NCI-H1105 treated with DMSO at 0.1 percent for 48 hours (cell line): ENCODE measurements at places on chromosomes 12 and 14.

DNA sequence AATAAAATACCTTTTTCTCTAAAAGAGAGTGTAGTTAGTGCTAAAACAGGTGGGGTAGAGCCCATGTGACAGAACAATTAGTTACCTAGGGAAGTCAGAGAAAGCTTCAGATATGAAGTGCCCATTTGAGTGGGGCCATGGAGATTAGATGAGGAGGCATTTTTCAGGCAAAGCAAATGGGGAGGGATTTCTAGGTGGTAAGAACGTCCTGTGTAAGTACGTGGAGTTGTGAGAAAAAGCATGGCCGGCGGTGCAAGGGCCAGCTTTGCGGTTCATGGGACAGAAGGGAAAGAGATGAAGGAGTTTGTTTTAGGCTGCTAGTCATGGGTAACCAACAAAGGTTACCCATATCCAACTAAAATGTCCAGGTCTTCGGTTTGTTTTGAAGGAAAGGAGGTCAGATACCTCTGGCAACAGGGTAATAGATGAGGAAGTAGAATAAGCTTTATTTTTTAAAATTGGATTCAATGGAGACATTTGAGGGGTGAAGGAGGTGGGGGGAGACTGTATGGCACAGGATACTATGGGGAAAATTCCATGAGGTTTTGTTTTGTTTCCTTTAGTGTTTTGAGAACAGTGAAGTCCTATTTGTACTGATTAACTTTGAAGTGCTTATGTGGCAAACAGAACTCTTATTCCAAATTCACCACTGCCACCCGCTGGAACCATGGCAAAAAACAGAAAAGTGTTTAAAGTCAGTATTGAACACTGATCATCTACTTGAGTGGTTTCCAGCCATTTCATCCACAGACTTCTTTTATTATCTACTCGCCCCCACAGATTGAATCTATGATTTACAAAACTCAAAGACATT, 10.0 kb upstream of the SNRPF start:
- peak; percentile 66 for DNase-seq

GRCh38 chr14:59046746-59047145, 141.7 kb upstream of the DAAM1 start:
- no peak for DNase-seq

- no peak for DNase-seq
Measured at GRCh38 chr14:75258079-75258802, 20.4 kb upstream of the FOS start.

DNA sequence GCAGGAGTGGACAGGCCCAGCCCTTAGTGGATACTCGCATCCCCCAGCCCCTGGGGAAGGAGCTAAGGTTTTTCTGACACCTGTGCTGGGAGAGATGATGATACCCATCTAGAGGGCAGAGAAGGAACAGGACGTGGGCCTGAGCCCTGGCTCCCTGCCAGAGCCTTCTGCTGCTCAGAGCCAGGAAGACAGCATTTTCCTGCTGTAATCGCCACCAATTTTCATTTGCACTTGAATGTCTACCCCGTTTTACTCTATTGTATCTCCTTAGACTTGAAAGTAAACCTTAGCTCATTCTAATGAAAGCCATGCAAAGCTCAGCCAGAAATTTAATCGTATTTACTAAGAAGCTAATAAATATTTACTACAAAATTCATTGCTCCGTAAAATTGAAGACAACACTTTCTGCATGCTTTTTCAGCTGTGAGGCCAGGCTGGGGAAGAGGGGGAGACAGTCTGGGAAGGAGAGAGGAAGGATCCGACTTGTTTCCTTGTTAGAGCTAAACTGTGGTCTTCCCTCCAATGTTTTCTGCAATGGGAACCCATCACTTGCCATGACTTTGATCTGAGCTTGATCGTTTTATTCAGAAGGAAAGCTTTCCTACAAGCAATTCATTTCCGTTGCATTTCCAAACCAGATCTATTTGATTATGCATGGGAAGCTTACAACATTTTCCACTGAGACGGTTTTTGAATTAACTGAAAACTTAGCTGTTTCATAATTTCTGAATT, 17.6 kb upstream of the TRAF3 start:
- DNase-seq: no peak

- peak; percentile 47 for DNase-seq
Measured at GRCh38 chr12:58081488-58081887, 140.1 kb downstream of the ATP23 start.

DNA sequence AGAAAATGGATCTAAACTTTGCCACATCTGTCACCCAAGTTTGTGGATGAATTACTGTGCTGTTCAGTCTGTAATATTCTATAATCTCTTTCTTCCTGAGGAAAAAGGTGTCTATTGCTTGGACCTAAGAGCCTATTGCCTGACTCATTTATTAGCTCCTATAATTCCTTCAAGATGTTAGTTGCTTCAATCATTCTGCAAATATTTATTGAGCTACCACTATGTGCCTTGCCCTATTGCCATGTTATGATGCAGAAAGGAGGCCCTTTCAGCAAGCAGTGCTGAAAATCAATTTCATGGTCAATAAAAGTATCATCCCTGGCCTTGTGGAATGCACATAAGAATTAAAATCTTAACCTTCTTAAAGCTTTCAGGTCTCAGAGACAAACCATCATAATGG, 113.6 kb downstream of the CCER1 start:
- DNase-seq: no peak

GRCh38 chr14:105856676-105857219, 330.4 kb downstream of the TMEM121 start:
- DNase-seq: no peak

DNA sequence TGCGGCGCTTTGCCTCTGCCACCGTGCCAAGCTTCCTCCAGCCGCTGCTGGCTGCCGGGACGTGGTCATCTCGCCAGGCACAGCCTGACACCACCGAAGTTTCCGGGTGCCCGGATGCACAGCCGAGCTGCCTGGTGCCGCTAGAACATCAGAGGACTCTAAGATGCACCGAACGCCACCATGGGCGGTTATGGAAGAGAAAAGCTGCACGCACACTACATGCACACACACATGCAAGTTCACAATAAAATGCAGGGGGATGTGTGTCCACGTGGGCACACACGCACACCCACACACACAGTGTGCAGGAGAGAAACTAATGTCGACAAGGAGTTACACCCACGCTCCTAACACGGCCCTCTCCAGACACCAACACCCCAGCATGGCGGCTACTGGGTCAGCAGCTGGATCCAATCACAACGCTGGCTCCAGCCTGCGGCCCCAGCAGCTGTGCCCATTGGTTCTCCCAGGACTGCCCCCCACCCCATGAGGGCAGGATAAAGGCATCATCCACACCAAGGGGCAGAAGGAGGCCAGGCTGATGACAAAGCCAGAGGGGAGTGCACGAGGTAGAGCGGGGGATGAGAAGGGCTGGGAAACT, 82.7 kb downstream of the BCL11B start:
- no peak for DNase-seq

DNA sequence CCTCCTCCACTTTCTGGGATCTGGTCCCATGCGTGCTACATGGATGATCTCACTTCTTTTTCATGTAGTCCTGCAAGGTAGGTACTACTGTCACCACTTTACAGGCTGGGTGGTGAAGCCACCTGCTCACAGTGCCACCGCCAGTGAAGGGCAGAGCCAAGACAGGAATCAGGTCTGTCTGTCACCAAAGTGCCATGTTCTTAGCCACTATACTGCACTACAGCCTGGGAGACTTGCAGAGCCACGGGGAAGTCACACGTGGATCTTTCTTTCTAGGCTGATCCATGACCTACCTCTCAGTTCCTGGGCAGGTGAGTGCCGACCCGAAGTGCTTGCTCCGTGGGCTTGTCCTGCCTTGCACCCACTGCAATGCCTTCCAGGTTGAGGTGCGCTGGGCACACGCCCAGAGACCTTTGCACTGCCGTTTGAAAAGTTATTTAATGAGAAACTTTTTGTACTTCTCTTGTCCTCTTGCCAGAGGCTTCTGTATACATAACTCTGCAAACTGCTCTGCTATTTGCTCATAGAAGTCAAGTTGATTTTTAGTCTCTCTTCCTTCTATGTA, 19.7 kb upstream of the CLMN start:
- no peak for DNase-seq

- DNase-seq: no peak
Measured at GRCh38 chr12:22879203-22879602, 254.2 kb downstream of the ETNK1 start.

DNA sequence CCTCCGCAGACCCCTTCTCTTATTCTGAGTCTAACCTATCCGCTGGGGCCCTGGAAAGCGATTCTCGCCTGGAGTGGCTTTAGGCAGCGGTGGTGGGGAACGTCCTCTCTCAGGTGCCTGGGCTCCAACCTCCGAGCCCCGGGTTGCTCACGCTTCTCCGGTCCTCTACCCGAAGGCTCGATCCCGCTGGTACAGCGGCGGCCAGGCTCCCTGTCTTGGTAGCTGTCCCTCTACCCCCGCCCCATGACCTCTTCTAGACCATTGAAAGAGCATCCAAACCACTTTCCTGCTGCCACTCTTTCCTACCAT, 505 bp upstream of the HEBP1 start:
- DNase-seq: peak; percentile 75

DNA sequence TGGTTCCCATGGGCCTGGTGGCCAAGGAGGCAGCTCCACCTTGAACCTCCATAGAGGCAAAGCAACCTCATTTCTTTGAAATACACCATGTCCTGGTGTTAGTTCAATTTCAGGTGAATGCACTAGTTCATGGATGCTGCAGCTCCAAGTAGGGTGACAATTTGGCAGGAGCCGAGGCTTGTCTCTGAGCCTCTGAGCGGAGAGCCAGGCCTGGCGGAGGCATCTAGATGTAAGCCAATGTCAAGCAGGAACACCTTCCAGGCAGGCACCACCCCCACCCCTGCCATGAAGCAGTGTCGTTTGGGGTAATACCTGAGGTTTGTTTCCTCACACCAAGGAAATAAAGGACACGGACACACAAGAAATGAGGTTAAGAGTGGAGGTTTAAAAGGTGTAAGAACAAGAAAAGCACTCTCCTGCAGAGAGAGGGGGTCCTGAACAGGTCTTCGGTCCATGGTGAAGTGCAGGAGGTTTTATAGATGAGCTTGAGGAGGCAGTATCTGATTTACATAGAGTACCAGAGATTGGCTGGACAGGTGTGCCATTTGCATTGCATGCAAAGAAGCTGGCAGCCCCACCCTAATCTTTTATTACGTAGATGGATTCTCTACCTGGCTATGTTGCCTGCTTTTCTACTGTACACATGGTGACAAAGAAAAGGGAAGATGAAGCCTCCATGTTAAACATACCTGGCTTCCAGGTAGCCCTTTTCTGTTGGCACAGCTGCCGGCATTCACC, 60.3 kb downstream of the RIN3 start:
- DNase-seq: no peak

DNA sequence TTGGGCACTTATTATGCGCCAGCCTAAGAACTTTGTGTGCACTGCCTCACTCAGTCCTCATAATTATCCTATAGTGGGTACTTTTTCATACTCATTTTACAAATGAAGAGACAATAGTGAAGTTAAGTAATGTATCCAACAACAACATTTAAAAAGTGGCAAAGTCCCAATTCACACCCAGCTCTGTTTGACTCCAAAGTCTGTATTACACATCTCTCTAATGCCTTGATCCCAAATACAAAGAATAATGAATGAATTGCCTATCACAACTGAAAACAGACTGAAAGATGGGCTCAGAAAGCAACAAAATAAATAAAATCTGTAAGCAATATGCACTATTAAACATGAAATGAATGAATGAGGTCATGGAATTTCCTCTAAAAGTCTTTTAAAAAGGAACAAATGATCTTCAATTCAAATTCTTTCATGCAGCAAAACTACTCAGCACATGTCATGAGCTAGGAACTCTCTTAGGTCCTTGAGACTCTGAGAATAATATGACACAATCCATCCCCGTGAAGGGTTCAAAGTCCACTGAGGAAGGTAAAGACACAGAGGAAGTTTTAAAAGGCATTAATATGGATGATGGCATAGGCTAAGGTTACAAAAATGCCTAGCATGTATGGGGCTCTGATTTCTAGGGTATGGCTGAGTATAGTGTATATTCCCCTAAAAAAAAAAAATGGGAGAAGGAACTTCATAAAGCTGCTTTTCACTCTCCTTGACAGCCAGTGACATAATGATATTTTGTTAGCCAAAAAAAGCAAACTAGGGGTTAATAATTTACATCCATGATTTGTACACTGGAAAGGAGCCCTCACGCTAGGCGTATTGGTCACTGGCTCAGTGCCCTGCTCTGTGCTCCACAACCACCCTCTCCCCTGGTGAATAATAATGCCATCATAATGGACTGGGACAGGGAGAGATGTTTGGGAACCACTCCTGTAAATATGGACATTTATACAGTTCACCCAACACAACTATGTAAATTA, 103.4 kb downstream of the SLC2A13 start:
- no peak for DNase-seq

DNA sequence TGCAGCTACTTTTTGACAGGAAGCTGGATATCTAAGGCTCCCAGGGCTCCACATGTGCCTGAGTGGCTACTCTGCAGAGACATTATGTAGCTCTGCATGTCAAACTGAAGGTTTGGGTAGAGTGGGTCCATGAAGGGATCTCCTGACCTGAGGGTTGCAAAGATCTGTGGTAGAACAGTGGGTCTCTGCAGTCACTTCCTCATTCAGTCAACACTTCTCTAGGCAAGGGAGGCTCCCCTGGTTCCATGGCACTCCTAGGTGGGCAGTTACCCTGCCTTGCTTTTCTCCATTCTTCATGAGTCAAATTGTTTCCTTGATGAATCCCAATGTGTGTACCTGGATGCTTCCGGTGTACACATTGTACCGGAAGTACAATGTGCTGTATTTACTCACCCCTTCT, 57.4 kb downstream of the CMAS start:
- DNase-seq: no peak

DNA sequence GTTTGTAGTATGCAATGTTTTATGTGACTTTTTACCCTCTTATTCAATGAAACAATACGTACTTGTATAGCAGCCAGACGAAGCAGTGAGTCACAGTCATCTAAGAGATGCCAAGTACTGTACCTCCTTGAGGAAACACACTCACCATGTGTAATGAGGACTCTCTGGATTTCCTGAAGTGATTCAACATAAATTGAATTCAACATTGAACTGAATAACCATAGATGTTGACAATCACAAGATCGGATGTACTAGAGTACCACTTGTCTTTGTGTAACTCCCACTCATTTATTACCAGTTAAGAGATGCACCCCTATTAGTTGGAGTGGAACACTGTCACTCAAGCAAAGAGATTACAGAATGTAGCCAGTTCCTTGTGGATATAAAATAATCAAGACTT, 175.2 kb upstream of the HMGA2 start:
- DNase-seq: no peak

- DNase-seq: no peak
Measured at GRCh38 chr14:58954901-58955861, 233.3 kb upstream of the DAAM1 start.

DNA sequence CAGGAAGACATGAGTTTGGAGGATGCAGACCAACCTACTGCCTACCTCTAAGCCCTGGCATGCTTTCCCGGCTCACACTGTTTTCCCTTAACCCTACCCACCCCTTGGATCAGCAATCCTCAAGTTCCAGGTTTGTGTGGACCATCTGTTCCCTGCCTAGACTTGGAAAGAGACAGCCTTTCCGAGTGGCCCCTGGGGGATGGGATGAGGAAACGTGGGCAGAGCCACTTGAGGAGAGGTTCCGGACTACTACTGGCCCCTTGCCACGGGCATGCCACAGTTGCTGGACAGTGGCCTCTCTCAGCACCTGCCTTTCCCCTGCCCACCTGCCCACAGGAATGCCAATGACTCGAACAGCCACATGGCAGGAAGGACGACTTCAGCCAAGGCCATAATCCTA, 135.9 kb downstream of the SLC15A4 start:
- no peak for DNase-seq
